ENCODE measurements at places on chromosomes 12 and 14.

DNA sequence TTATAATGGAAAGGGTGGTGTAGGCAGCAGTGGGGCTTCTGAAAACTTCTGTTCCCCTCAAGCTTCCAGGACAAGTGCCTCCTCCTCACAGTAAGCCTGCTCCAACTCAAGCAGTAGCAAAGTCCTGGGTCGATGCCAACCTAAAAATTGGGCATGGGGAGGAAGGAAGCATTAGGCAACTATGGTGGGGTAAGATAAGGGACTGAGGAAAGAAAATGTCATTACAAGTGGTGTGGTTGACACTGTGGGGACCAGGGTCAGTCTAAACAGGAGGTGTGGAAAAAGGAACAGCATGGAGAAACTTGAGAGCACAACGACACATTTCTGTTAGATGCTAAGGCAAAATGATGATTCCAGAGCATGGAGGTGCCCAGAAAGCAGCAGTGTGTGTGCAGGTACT lies 34.9 kb downstream of the WIF1 start:
- peaks cover 4% of the 10 kb centered on the region for H3K27me3 ChIP-seq
- H3K4me3 ChIP-seq = no peak overlapping the region
- peaks cover 17% of the 10 kb centered on the region for H3K4me1 ChIP-seq
- no peak overlapping the region for H3K27ac ChIP-seq

- DNase-seq = no peak
- H3K36me3 ChIP-seq = no peaks in the 10 kb centered on the region
- H3K27ac ChIP-seq = no peak overlapping the region
- H3K4me1 ChIP-seq = peaks cover 4% of the 10 kb centered on the region
Observed at GRCh38 chr14:94700336-94700735, 69.6 kb downstream of the GSC start.

DNA sequence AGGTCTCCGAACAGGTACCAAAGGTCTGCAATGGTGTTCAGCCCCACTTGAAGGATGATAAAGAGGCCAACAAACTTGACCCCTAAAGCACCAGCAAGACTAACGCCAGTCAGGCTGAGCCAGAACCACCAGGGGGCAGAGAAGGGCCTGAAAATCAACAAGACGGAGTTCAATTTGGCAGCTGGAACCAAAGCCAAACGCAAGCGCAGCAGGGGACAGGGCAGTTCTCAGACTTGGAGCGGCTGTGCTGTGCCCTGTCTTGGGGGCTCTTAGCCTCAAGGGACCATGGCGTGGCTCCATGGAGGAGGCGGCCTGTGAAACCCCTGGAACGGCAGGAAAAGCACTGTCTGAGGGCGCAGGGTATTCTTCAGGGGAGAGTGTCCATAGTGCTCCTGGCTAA lies 19.6 kb downstream of the POMT2 start:
- H3K27ac ChIP-seq = no peak overlapping the region
- peaks cover 5% of the 10 kb centered on the region for H3K36me3 ChIP-seq
- no peak overlapping the region for H3K4me3 ChIP-seq
- H3K4me1 ChIP-seq = peaks cover 6% of the 10 kb centered on the region
- no peaks in the 10 kb centered on the region for H3K27me3 ChIP-seq

- H3K27ac ChIP-seq = no peak overlapping the region
- H3K36me3 ChIP-seq = no peaks in the 10 kb centered on the region
- peak; percentile 48 for DNase-seq
- H3K27me3 ChIP-seq = peaks cover 4% of the 10 kb centered on the region
Observed at GRCh38 chr12:121059031-121059898, 20.2 kb upstream of the OASL start.

Data from type B pancreatic cell (in vitro differentiated cells).